Activated B cell treated with CpG ODN at 0.5 μM for 24 hours (primary cell): ENCODE measurements at places on chromosomes 11 and 22.

GRCh38 chr11:117907276-117908108 is 21.7 kb downstream of the TMPRSS13 start:
- peak; percentile 61 for DNase-seq

GRCh38 chr11:8988329-8989234 is 15.2 kb downstream of the NRIP3 start:
- no peak for DNase-seq

DNA sequence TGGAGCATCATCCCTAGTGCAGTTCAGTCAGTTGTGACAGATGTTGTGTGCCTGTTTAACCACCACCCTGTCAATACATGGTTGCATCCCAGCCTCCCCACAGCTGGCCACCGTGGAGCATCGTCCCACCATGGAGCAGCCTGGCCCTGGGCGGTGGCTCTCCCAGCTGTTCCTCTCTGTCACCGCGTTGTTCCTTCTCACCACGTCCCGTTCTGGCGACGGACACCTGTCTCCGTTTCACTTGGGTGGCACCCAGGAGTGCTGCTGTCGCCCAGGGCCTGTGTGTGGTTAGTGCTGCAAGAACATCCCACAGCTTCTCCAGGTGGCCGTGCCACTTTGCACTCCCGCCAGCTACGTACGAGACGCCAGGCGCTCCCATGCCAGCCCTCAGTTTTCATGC is 26.5 kb downstream of the MUC6 start:
- no peak for DNase-seq

DNA sequence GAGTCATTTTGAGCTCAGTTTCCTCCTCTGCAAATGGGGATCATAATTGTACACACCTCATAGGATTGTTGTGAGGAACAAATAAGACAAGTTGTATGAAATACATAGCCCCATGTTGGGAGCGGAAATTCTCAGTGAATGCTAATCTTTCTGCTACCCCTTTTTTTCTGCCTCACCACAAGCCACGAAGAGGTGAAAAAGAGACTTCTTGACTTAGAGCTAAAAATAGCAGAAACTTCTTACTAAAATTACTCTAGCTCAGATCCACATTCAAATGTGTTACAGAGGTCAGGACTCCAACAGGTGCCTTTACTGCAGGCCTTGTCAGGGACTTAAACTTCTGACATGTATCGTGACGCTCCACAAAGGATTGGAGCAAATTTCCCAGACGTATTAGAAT is 128.5 kb downstream of the MIAT start:
- no peak for DNase-seq

DNA sequence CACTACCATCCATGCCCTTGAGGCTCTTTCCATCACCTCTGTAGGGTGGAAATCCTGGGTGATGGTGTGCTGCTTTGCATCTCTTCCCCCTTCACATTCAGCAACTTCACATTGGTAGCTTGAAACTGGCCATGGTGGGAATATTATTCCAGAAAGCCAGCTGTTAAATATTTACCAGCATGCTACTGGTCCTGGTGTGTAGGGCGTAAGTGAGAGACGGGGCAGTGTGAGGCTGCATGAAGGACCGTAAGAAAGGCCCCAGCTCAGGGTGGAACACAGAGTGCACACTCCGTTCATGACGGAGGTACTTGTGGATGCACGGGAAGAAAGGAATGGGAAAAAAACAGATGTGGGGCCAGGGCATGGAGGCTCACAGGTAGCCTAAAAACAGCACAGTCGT is 121.3 kb downstream of the PKNOX2 start:
- no peak for DNase-seq

GRCh38 chr11:64285885-64286800 is 495 bp downstream of the GPR137 start:
- no peak for DNase-seq

GRCh38 chr11:28874706-28875105 is 766.5 kb downstream of the METTL15 start:
- no peak for DNase-seq
